Glutamatergic neuron (in vitro differentiated cells): ENCODE measurements at places on chromosomes 12 and 14.
A peak's percentile ranks its signal among the peaks of the same experiment; 100 is the strongest.

- peak; percentile 62 for DNase-seq
Observed at GRCh38 chr14:104130974-104131651, 7.3 kb upstream of the KIF26A start.

GRCh38 chr14:94932589-94932988, 162.7 kb upstream of the GSC start:
- DNase-seq: no peak

DNA sequence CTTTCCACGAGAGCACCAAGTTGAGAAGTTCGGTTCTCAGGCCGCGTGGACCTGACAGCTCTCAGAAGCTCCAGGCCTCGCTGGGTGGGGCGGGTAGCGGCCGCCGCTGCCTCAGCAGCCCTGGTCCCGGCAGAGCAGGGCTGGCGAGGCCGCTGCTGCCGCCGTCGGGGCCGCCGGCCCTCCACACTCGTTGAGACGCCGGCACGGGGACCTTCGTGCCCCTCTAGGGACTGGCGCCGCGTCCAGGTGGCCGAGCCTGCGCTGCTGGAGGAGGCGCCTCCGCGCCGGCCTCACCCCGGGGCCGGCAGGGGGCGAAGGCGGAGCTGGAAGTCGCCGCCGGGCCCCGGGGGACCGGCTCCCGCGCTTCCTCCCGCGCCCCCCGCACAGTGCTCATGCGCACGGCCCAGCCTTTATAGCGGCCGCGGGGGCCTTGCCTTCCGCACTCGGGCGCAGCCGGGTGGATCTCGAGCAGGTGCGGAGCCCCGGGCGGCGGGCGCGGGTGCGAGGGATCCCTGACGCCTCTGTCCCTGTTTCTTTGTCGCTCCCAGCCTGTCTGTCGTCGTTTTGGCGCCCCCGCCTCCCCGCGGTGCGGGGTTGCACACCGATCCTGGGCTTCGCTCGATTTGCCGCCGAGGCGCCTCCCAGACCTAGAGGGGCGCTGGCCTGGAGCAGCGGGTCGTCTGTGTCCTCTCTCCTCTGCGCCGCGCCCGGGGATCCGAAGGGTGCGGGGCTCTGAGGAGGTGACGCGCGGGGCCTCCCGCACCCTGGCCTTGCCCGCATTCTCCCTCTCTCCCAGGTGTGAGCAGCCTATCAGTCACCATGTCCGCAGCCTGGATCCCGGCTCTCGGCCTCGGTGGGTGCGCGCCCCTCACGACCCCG, at the start of gene COCH:
COCH (plus strand) TSS at position 440 of the 879 bp plus-strand sequence; CDS start at position 820, 380 bp downstream.
- DNase-seq: peak; percentile 81

DNA sequence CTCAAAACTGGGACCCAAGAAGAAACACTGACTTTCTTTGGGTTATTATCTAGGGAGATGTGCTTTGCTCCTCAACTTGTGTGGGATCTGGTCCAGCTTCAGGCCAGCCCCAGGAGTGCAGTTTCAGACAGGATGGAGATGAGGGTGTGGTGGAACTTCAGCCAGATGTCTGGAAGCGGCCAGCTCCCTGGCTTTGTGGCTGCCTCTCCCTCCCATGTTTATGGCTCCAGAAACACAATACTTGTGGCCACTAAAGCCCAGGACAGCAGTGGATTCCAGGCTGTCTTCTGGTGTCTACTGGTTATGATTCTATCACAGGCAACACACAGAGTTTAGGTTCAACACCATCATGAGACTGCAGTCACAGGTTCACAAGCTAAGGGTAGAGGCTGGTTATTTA, 44.2 kb upstream of the EMP1 start:
- no peak for DNase-seq

- no peak for DNase-seq
Observed at GRCh38 chr14:94897082-94897481, 127.2 kb upstream of the GSC start.

GRCh38 chr12:47868552-47869031, 36.2 kb downstream of the VDR start:
- no peak for DNase-seq

- DNase-seq: no peak
Observed at GRCh38 chr12:2289525-2289924, 236.7 kb downstream of the CACNA1C start.

DNA sequence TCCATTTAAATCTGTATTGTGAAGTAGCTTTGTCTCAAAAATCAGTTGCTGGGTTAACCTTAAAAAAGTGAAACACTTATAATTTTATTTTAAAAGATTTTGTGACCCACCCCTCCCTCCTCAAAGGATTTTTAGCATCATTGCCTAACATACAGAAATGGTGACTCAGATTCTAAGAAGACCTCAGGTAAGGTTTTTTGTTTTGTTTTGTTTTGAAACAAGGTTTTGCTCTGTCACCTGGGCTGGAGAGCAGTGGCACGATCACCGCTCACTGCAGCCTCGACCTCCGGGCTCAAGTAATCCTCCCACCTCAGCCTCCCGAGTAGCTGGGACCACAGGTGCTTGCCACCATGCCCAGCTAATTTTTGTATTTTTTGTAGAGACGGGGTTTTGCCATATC, 74.2 kb downstream of the GNS start:
- DNase-seq: no peak
